Effector memory CD4-positive, alpha-beta T cell (primary cell): ENCODE measurements at places on chromosomes 7 and 10.
A peak's percentile ranks its signal among the peaks of the same experiment; 100 is the strongest.

DNA sequence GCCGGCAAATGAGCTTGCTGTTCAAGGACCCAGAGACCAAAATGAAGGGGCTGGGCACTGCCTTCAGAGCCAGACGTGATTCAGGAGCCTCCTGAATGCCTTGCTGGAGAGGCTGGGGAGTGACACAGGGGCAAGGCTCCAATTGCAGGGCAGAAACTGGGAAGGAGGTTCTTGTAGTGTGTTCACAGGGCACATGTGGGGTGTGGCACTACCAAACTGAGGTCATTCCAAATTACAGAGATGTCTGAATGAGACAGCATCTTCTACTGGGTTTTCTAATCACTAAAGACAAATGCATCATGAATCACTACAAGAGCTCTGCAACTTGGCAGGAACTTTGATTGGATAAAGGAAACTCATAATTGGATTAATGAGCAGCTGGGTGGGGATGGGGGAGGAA lies 17.8 kb downstream of the CRTAC1 start:
- no peaks in the 10 kb centered on the region for H3K4me1 ChIP-seq
- no peaks in the 10 kb centered on the region for H3K36me3 ChIP-seq
- H3K4me3 ChIP-seq, result no peak overlapping the region
- H3K27me3 ChIP-seq, result no peaks in the 10 kb centered on the region

DNA sequence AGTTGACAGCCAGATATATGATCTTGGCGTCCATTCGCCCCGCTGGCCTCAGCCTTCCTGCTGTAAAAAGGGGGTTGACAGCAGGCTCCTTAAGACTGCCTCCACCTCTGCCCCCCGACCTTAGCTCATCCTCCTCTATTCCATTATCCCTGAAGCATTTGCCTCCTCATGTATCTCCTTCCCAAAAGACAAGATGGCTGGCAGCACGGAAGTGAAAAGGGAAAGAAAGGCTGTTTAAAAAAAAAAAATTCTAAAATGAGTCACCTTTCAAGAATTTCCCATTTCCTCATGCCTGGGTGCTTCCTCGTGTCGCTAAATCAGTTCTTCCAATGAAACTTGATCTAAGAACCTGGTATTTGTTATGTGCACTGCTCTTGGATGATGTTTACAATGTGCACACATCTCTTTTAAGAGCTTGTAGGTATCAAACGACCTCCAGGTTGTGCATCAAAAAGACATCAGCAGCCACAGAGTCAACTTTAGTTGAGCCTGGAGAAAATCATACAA lies 1.7 kb downstream of the SCRN1 start:
- peaks cover 2% of the 10 kb centered on the region for H3K4me1 ChIP-seq
- no peak overlapping the region for H3K27ac ChIP-seq
- H3K27me3 ChIP-seq, result peaks cover 24% of the 10 kb centered on the region
- no peak overlapping the region for H3K4me3 ChIP-seq
- no peak for DNase-seq
- H3K36me3 ChIP-seq, result no peaks in the 10 kb centered on the region

GRCh38 chr10:95896071-95896850 lies 11.5 kb upstream of the CC2D2B start:
- no peak overlapping the region for H3K27ac ChIP-seq
- no peaks in the 10 kb centered on the region for H3K27me3 ChIP-seq
- H3K4me1 ChIP-seq, result no peaks in the 10 kb centered on the region
- DNase-seq, result no peak
- no peak overlapping the region for H3K4me3 ChIP-seq
- H3K36me3 ChIP-seq, result peaks cover 24% of the 10 kb centered on the region

DNA sequence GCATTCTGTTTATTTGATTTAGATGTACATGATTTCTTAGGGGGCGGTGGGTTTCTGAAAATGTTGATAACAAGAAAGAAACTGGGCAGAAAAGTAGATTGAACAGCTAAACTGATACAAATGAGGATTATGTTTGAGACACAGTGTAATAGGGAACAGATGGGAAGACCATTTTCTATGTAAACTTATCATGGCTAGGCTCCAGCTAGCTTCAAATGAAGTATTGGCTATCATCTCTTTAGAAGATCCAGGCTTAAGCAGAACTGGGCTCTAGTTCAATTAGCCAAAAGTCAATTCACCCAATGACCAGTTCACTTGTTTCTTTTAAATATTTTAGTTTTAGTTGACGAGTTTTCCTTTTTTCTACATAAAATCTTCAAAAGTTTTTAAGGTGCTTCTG lies 639.5 kb downstream of the ANKRD7 start:
- H3K4me1 ChIP-seq, result no peaks in the 10 kb centered on the region
- no peaks in the 10 kb centered on the region for H3K27me3 ChIP-seq
- no peak overlapping the region for H3K27ac ChIP-seq
- DNase-seq, result no peak
- no peaks in the 10 kb centered on the region for H3K36me3 ChIP-seq

DNA sequence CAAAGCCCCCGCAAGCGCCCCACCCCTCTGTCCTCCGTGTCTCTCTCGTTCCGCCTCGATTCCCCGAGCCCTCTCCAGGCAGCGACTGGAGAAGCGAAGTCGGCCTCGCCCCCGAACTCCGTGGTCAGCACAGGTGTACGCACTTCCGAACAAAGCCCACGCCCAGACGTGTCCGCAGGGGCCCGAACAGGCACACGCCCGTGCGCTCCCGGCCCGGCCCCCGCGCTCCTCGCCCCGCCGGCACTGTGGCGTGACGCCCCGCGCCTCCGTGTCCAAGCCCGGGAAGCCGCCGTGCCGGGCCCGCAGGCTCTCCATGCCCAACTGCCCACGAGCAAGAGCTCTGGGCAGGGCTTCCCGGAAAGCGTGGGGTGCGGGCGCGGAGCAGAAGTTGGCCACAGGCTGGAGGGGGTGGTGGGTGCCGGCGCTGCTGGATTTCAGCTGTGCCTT lies 662 bp downstream of the NRCAM start:
- H3K4me3 ChIP-seq, result peak overlapping the region; percentile 39
- DNase-seq, result no peak
- no peaks in the 10 kb centered on the region for H3K36me3 ChIP-seq
- no peak overlapping the region for H3K27ac ChIP-seq

- no peaks in the 10 kb centered on the region for H3K27me3 ChIP-seq
- no peak overlapping the region for H3K27ac ChIP-seq
- no peak for DNase-seq
- H3K4me1 ChIP-seq, result no peaks in the 10 kb centered on the region
- no peak overlapping the region for H3K4me3 ChIP-seq
Observed at GRCh38 chr10:3538656-3539531, 246.1 kb downstream of the KLF6 start.

DNA sequence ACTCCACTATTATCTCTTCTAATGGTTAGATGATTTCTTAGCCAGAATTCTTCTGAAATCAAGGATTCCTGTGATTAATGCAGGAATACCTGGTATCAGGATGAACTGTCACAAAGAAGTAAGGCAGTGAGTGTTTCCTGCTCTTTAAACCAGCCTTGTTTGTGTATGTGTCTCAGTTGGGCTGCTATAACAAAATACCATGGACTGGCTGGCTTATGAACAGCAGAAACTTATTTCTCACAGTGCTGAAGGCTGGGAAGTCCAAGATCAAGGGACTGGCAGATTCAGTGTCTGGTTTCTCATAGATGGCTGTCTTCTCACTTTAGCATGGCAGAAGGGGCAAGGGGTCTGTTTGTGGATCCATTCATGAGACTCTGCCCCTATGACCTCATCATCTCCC lies 42.7 kb downstream of the LRMDA start:
- no peaks in the 10 kb centered on the region for H3K4me1 ChIP-seq
- H3K36me3 ChIP-seq, result no peaks in the 10 kb centered on the region
- H3K4me3 ChIP-seq, result no peak overlapping the region
- no peak for DNase-seq

DNA sequence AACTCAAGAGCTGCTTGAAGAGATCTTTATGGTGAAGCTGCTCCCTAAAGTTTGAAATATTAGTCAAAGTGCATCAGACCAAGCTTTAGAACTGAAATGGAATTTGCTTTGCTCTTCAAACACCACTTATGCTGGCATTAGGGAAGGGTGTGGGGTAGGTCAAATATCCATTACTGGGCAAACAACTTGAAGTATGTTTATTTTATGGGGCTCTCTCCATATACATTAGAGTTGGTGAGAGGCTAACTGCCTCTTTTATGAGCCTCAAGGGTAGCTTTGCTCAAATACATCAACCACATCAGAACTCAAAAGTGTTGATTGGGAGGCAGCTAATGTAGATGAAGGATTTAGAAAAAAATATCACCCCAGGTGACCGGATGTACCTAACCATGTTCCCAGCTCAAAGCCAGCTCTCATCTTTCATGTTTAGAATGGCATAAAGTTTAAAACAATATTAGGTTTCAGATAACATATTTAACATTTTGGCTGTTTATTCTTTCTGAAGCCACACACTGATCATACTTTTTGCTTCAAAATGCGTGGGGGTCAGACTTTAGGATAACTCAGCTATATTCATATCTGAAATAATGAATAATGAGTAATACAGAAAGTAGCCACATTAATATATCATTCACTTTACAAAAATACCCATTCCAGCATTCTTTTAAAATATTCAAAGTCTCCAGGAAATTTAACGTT lies 318.6 kb downstream of the PTEN start:
- no peak overlapping the region for H3K27ac ChIP-seq
- H3K27me3 ChIP-seq, result no peaks in the 10 kb centered on the region
- H3K4me3 ChIP-seq, result no peak overlapping the region
- DNase-seq, result no peak

GRCh38 chr7:28591041-28591674 lies 178.8 kb downstream of the CREB5 start:
- no peaks in the 10 kb centered on the region for H3K27me3 ChIP-seq
- H3K27ac ChIP-seq, result no peak overlapping the region
- H3K4me1 ChIP-seq, result no peaks in the 10 kb centered on the region
- H3K4me3 ChIP-seq, result no peak overlapping the region
- no peak for DNase-seq

DNA sequence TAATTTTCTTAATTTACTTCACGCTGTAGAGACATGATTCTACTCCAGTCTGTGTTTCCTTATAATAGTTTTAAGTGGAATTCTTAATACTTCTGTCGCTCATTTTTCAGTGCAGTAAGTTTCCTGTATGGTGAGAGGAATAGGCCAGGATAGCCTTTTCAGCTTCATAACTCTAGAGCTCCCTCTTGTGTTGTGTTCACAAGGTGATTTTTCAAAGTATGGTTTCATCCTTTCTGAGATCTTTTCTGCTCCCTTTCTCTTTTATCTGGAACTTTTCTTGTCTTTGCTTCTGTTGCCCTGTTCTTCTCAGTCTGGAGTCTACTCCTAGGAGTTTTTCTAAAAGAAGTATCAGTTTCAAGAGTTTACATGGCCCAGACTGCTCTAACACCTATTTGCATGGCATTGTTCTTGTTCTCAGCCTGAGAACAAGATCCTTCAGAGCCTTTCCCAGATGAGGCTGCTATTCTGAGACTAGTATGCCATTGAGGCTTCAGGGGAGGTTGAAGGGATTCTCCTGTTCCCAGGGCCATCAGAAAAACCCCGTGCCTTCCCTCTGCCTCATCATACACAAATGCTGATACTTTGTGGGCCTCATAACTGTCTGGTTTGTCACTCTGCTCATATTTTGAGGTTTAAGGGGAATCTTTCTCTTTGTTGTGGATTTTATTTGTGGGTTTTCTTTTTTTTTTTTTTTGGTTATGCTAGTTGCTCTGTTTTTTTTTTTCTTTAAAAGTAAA lies 21.8 kb downstream of the NET1 start:
- no peak overlapping the region for H3K27ac ChIP-seq
- DNase-seq, result no peak
- H3K27me3 ChIP-seq, result no peaks in the 10 kb centered on the region
- peaks cover 6% of the 10 kb centered on the region for H3K4me1 ChIP-seq
- H3K36me3 ChIP-seq, result no peaks in the 10 kb centered on the region
- no peak overlapping the region for H3K4me3 ChIP-seq

DNA sequence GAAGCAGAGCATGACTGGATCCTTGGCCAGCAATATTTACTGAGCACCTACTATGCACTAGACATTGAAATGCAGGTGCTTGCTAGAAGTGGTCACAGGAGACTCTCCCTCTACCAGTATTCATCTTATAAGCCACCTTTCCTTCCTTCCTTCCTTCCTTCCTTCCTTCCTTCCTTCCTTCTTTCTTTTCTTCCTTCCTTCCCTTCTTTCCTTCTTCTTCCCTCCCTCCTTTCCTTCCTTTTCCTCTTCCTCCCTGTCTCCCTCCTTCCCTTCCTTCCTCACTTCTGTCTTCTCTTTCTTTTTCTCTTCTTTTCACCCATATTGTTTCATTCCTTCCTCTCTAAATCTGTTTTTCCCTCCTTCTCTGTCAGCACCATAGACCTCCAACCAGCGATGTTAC lies 47.3 kb upstream of the TCF7L2 start:
- H3K27ac ChIP-seq, result no peak overlapping the region
- H3K27me3 ChIP-seq, result no peaks in the 10 kb centered on the region
- H3K36me3 ChIP-seq, result no peaks in the 10 kb centered on the region
- H3K4me3 ChIP-seq, result no peak overlapping the region
- no peak for DNase-seq
- no peaks in the 10 kb centered on the region for H3K4me1 ChIP-seq

GRCh38 chr10:28280652-28281051 lies 22.2 kb downstream of the MPP7 start:
- H3K4me1 ChIP-seq, result no peaks in the 10 kb centered on the region
- no peak overlapping the region for H3K27ac ChIP-seq
- H3K4me3 ChIP-seq, result no peak overlapping the region

- H3K27me3 ChIP-seq, result no peaks in the 10 kb centered on the region
- H3K4me3 ChIP-seq, result no peak overlapping the region
- no peaks in the 10 kb centered on the region for H3K4me1 ChIP-seq
- H3K36me3 ChIP-seq, result no peaks in the 10 kb centered on the region
- H3K27ac ChIP-seq, result no peak overlapping the region
Observed at GRCh38 chr7:30184791-30185487, 50.2 kb downstream of the MTURN start.

- H3K4me3 ChIP-seq, result no peak overlapping the region
- no peaks in the 10 kb centered on the region for H3K27me3 ChIP-seq
- no peaks in the 10 kb centered on the region for H3K36me3 ChIP-seq
- DNase-seq, result no peak
Observed at GRCh38 chr7:130432886-130433285, 7.9 kb downstream of the CEP41 start.

DNA sequence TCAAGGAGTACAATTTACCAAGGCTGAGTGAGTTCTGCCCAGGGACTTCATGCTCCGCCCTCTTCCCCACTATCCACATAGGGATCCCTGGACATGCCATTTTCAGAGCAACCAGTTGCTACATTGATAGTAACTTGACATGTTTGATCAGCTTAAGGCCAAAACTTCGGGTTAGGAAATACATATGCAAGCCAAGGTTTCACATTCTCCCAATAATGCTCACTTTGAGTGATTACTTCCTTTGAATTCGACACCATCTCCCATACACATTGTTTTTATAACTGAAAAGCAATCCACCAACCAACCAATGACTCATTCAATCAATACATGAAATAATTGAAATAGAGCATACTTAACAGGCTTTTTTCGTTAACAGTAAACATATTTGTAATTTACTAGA lies 137.9 kb downstream of the GLI3 start:
- H3K27ac ChIP-seq, result no peak overlapping the region
- H3K4me1 ChIP-seq, result no peaks in the 10 kb centered on the region
- no peak for DNase-seq
- no peaks in the 10 kb centered on the region for H3K36me3 ChIP-seq

DNA sequence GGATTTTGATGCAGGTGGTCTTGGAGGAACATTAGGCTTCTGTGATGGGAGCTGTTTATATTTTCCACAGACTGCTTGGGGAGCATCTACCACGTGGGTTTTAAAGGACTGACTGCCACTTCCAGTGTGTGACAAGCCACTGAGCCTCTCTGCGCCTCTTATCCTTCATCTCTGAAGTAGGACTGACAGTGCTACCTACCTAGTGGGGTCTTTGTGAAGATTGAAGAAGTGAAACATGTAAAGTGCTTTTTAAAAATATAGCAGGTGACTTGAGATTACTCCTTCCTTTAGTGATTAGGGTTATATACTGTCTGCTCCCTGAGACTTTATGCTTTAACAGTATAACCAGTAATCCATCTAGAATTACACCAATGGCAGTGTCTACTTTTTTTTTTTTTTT lies 29.9 kb downstream of the NKX2-3 start:
- no peak overlapping the region for H3K4me3 ChIP-seq
- no peaks in the 10 kb centered on the region for H3K27me3 ChIP-seq
- no peaks in the 10 kb centered on the region for H3K36me3 ChIP-seq
- DNase-seq, result no peak
- H3K4me1 ChIP-seq, result no peaks in the 10 kb centered on the region
